Lower leg skin (tissue), 4 donors: ENCODE measurements at places on chromosomes 4 and X. TPM values are rescaled to one million over a fixed set of nuclear protein-coding genes. Genes with fewer than 3 reads are reported as not detected.

DNA sequence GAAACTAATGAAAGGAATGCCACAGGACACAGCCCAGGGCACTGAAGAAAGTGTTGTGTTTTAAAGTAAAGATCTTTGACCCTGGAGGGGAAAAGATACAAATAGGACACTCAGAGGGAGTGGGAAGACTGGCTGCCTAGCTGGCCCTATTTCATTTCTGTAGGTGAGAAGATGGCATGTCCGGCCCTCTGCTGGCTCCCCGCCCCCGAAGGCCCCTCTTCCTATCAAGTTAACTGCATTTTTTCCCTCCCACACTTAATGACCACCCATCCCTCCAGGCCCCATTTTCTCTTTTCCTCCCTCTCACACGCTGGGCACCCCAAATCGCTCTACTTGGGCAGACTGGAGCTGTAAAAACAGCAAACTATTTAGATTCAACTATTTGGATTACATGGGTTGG lies 5.5 kb upstream of the TRIM75 start:
- no peak for DNase-seq

DNA sequence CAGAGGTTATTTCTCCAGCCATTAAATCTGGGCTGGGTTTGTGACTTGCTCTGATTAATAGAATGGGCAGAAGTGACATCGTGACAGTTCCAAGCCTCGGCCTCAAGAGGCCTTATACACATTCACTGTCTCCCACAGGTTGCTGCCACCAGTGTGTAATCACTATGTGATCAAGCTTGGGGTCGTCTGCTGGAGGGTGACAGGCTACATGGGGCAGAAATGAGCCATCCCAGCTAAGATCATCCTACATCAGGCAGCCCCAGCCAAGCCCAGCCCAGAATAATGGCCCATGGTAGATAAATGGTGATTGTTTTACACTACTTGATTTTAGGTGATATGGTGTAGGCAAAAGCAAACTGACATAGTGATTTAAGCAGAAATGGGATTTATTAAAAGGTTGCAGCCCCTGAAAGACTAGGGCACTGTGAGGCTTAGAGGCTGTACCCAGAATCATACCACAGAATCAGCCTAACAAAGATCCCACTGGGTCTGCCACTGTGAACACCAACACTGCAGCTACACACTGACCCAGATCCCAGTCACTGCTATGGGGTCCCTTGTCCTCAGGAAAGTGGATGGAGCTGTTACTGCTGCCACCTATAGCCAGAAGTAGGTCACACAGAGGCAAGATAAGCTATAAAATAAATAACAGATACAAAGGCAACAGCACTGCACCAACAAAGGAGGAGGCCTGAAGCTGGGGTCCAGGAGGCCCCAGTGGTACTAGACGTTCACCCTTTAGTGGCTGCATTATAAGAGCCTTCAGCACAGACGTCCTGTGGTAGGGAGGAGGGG lies 159.6 kb upstream of the RBPJ start:
- DNase-seq, result no peak

GRCh38 chrX:12978205-12979025 lies 3.5 kb downstream of the TMSB4X start:
- DNase-seq, result no peak

GRCh38 chrX:17527135-17527701 lies 152.2 kb downstream of the NHS start:
- no peak for DNase-seq

DNA sequence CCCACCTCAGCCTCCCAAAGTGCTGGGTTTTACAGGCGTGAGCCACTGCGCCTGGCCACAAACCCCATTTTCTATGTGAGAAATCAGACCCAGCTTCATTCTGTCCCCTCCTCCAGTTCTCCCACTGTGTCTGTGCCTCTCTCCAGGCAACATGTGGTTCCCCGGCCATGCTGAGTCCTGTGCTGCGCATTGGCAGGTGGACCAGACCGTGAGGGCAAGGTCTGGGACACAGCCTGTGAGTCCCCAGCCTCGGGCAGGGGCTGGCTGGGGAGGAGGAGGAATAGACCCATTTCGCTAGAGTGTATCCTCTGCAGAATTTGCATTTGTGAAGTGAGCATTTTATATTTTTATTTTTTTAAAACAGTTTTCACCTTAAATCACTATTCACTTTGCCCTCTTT lies 21.5 kb upstream of the CLDN24 start:
- no peak for DNase-seq

The HTN1 gene
- not detected for total RNA-seq

The TLR2 gene
- total RNA-seq, result 5.1 TPM

The RHOXF2B gene
- total RNA-seq, result not detected

The CT45A10 gene
- total RNA-seq, result not detected
